ENCODE measurements at places on chromosomes 4 and X.
A peak's percentile ranks its signal among the peaks of the same experiment; 100 is the strongest.

GRCh38 chr4:98055800-98056501 lies 87.3 kb downstream of the STPG2 start:
- DNase-seq: no peak

GRCh38 chr4:110411574-110412011 lies 64.4 kb upstream of the ENPEP start:
- DNase-seq: no peak

GRCh38 chr4:80093563-80093962 lies 20.5 kb upstream of the ANTXR2 start:
- DNase-seq: no peak

DNA sequence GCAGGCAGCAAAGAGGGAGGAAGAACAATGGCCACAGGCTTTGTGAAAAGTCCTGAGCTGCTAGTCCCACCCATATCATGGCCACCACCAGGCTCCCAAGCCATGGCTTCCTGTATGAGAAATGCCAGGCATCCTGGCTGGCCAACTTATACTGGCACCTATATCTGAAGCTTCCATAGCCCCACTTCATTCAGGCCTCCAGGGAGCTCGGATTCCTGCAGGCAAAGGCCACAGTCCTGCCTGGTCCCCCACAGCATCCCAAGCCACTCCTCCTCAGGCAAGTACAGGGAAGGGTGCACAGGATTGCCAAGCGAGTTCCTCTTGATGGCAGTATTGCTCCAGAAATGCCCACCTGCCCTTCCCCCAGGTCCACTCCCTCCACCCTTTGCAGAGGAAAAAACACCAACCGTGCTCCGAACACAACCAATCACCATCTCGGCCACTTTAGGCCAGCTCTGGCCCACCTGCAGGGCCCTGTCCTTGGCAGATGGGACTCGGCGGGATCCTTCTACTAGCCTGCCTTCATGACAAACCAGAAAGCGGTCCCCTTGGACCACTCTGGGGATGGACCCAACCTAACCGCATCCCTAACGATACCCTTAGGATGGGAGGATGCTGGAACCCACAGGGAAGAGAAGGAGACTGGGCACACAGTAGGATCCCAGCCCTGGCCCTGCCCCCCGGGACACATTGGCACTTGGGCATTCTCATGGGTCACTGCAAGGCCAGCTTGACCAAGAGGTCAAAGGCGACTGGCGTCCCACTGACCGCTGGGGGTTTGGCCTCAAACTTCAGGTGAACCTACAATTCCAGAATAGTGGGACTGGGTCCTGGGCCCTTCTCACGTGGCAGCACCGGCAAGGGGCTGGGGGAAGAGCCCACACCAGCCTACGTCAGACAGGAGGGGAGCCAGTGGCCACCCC lies 220.4 kb upstream of the AGTR2 start:
- DNase-seq: no peak

DNA sequence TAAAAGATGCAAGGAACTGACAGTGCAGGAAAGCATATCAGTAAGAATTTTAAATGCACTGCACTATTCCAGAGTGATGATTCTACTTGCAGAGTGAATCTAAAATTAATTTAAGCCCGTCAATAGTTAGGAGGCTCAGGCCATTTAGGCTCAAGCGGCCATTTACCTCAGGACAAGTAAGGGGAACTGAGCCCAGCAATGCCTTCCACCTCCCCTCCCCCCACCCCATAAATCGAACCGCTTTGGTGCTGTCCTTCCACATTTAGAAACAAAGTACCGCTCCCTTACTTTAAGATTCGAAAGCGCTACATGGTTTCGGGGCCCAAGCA lies 665 bp downstream of the RBM41 start:
- no peak for DNase-seq

- DNase-seq: peak; percentile 92
These were observed 90.0 kb upstream of the DRD5 start for GRCh38 chr4:9691238-9692065.

DNA sequence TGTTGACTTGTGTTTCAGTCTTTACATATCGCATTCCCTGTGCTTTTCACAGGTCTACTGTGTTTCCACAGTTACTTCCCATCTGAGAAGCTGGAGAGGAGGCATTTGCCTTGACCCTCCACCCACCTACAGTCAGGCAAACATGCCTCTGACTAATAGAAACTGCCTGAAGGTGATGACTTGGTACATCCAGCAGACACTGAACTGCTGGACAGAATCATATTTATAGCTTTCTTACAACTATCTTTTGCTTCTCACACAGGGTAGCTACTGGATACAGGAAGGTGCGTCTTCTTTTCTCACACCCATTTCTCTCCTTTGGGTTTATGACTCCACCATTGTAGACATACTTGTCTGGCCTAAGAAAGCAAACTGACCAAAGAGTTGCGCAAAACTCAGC lies 58.0 kb downstream of the VGLL1 start:
- DNase-seq: no peak

- DNase-seq: no peak
These were observed 7.2 kb upstream of the NEUROG2 start for GRCh38 chr4:112523008-112523721.

- no peak for DNase-seq
These were observed 52.9 kb downstream of the CNKSR2 start for GRCh38 chrX:21427086-21427485.

GRCh38 chrX:52553995-52554642 lies 37.3 kb upstream of the XAGE1B start:
- DNase-seq: no peak

GRCh38 chrX:119728487-119728886 lies 29.9 kb upstream of the SOWAHD start:
- no peak for DNase-seq

- no peak for DNase-seq
These were observed 18.2 kb upstream of the PLAC1 start for GRCh38 chrX:134676436-134676835.

DNA sequence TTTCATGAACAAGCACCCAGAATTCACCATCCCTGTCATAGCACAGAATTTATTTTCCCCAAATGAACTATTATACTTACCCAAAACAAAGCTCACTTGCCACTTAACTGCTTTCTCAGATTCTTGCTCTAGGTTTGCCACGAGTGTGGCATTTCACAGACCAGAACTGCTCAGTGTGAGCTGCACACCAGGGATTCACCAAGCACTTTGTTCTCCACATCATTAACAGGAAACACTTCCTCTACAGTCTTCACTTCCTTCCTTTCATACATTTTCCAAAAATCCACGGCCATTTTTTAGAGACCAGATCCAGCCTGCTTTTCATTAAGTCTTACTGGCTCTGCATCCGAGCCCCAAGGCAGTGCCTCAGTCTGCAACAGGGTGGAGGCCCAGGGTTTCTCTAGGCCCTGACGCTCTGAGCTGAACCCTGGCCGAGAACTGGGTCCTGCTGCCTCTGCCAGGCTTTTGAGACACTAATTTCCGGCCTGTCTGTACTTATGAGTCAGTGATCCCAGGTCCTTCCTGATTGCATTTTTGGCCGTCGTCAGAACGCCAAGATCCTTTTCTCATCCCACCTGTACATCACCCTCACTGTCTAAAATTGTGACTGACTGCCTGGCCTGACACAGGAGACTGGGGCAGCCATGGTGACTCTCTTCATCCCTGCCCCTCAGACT lies 67.6 kb upstream of the MTNR1A start:
- no peak for DNase-seq

- no peak for DNase-seq
These were observed 58.6 kb upstream of the TLL1 start for GRCh38 chr4:165814256-165815020.

DNA sequence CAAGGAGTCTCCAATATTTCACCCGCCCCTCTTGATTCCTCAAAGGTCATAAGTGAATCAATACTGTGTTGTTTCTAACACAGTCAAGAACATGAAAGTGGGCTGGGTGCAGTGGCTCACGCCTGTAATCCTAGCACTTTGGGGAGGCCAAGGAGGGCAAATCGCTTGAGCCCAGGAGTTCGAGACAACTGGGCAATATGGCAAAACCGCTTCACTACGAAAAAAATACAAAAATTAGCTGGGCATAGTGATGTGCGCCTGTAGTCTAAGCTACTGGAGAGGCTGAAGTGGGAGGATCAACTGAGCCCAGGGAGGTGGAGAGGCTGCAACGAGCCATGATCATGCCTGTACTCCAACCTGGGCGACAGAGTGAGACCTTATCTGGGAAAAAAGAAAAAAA lies 3.4 kb downstream of the ACSL1 start:
- DNase-seq: no peak

DNA sequence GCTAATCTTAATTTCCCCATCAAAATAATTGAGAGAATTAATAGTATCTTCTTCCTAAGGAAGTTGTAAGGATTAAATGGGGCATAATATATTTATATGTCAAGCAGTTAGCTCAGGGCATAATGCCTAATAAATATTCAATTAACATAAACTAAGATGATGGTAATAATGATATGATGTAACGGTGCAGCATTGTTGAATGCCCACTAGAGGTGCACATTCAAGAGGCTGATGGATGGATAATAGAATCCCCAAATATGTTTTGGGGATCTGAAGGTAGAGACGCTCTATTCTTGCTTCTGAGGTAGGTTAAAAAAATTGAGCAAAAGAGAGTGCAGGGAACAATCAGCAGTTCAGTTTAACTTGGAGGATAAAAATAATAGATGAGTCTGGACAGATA lies 37.1 kb downstream of the ATOH1 start:
- DNase-seq: no peak
